A549 (cell line): ENCODE measurements at places on chromosomes 3 and 15.

DNA sequence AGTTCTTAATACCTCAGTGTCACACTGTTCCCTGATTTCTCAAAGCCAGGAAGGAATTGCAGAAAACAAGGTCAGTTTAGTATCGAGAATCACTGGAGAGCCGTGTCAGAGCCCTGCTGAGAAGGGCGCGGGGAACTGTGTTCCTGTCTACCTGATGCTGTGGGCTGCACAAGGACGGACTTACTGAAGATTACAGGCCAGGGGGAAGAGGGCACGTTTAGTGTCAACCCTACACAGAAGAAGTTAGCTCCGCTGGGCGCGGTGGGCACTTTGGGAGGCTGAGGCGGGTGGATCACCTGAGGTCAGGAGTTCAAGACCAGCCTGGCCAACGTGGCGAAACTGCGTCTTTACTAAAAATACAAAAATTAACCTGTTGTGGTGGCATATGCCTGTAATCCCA lies 104.1 kb downstream of the APBA2 start:
- no peak for DNase-seq

DNA sequence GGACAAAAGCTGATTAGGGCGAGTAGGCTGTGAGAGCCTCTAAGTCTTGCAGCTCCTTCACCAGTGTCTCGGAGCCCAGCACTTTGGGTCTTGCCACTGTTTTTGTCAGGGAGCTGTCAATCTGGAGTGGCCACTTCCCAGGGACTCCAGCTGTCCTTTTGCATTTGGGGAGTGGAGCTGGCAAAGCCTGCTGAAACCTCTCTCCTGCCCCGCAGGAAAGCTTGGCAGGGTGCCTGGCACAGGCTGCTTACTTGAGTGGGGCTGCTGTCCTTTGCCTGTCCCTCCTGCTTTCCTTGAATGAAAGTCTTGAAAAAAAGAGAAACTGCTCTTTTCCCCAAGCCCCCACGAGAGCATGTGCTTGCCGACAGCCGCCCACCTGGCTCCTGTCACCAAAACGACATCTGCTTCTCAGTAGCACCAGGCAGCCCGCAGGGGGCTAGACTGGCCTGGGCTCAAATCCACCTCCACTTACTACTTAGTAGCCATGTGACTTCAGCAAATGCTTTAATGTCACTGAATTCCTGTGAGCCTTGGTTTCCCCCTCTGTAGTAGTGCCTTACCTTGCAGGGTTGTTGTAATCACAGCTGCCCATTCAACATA lies 13.7 kb downstream of the USP13 start:
- DNase-seq, result no peak

GRCh38 chr3:66609660-66610561 lies 109.1 kb upstream of the LRIG1 start:
- no peak for DNase-seq

DNA sequence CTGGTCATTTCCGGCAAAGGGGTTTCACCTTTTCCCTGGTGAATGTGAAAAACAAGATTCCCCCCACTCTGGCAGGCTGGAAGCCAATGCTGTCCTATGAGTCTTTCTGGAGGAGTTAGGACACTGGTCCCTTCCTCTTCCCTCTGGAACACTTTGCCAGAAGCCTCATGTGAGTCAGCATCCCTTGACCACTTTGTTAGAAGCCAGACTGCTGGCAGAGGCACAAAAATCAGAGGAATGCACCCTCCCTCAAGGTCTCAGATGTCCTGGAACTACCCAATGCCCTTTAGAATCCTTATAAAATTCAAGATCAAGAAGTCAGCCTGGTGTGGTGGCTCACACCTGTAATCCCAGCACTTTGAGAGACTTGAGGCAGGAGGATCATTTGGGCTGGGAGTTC lies 26.6 kb downstream of the ITGB5 start:
- peak; percentile 70 for DNase-seq

DNA sequence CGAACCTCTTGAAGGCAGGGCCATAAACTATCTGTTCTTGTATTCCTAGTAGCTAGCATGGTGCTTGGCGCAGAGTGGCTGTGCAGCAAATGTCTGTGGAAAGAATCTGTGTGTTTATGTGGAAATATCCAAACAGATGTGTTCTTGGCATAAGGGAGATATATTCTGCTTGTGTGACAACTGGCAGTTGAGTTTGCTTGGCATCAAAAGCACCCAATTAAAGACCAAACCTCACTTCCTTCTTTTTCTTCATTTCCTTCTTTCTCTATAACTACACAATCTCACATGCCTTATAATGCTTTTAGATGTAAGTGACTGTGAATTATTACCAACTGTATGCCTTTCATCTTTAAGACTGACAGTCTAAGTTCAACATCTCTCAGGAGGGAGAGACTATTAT lies 296.5 kb downstream of the SLC9A9 start:
- no peak for DNase-seq

DNA sequence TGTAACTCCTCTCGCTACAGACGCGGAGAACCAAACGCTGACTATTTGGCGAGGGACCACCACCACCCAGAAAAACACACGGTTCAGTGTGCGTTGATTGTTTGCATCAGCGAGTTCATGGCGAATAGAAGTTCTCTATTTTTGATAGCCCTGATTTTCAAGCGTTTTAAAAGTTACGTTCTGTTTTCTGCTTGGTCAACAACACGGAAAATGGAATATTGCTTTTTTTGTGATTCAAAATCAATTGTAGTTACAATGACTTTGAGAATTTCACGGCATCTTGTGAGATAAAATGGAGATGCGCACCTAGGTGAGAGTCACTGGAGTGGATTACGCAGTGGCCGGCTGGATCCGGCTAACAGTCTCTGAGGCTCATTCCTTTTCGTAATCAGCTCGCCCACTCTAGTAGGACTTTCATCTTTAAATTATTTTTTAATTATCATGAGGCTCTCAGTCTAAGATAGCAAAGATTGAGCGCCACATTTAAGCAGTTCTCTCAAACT lies 54.8 kb downstream of the CCDC54 start:
- no peak for DNase-seq

GRCh38 chr3:173396191-173397041 lies 1.1 kb upstream of the NLGN1 start:
- no peak for DNase-seq

DNA sequence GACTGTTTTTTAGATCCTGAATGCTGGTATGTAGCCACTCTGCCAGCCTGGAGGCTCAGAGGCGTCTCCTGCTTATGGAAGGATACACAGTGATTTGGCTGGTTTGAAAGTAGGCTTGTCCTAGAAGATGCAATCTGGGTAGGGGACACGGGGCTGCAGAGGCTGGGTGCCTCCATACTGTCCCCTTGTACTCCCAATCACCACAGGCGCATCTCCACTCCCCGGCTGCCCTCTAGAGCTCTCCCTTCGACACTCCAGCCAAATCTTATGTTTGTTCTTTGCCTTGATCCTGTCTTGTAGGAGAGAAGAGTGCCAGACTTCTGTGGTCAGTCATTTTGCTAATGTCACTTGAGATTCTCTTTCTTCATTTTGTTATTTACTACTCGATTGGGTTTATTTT lies 168.8 kb upstream of the THRB start:
- DNase-seq, result no peak

GRCh38 chr3:42123012-42123581 lies 31.9 kb downstream of the TRAK1 start:
- no peak for DNase-seq

DNA sequence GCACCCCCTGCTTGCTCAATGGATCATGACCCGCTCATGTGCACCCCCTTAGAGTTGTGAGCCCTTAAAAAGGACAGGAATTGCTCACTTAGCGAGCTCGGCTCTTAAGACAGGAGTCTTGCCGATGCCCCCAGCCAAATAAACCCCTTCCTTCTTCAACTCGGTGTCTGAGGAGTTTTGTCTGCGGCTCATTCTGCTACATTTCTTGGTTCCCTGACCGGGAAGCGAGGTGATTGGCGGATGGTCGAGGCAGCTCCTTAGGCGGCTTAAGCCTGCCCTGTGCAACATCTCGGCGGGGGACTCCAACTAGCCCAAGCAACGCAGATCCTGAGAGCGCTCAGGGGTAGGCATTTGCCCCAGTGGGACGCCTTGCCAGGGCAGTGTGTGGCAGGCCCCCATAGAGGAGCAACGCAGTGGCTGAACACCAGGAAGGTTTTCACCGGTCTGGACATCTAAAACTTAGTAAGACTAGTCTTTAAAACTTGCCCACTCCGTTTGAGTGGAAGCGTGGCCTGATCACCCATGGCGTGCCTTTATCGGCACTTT lies 9.5 kb downstream of the SLCO2A1 start:
- DNase-seq, result no peak

DNA sequence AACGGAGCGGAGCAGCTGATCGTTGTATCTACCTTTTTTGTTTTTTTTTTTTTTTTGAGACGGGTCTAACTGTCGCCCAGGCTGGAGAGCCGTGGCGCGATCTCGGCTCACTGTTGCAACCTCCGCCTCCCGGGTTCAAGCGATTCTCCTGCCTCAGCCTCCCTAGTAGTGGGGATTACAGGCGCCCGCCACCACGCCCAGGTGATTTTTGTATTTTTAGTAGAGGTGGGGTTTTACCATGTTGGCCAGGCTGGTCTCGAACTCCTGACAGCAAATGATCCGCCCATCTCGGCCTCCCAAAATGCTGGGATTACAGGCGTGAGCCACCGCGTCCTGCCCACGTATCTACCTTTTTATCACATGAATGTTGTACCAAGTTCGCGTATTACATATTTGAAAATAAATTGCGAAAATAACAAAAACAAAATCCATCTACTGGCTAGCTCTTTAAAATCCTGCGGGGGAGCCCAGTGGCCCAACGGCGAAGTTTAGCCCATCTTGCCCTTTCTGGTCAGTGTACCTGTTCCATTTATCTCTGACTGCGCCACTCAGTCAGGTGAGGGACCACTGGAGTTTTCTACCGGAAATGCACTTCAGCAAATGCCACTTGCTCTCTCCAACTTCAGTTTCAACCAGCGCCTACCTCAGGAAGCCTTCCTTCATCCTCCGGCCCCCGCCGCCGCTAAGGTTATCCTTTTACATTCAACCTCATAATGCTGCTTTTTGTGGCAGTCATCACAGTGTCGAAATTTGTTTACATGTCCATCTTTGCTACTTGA lies 1.2 kb upstream of the EIF3J start:
- DNase-seq, result no peak

- no peak for DNase-seq
Observed at GRCh38 chr15:65334586-65335231, 30.2 kb downstream of the RNU5B-1 start.

DNA sequence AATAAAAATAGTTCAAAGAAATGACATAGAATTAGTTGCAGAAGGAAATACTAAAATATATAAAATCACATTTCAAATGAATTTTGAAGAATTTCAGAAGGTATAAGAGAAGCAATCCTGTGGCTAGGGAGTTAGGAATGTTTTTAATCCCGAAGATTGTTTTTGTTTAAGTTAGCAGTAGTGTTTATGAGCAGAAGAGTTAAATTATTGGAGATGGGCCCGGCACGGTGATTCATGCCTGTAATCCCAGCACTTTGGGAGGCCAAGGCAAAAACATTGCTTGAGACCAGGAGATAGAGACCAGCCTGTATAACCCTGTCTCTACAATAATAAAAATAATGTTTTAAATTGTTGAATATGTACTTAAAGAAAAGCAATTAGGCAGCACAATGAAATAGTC lies 432.5 kb downstream of the MFSD1 start:
- no peak for DNase-seq

GRCh38 chr3:100110162-100110561 lies 4.1 kb downstream of the FILIP1L start:
- DNase-seq, result no peak

GRCh38 chr3:87161417-87161816 lies 65.7 kb upstream of the CHMP2B start:
- DNase-seq, result no peak

GRCh38 chr3:125005222-125005621 lies 50.6 kb downstream of the HEG1 start:
- DNase-seq, result no peak

- no peak for DNase-seq
Observed at GRCh38 chr3:43871627-43872245, 181.0 kb downstream of the ABHD5 start.

- no peak for DNase-seq
Observed at GRCh38 chr3:196198771-196199753, 12.1 kb downstream of the ZDHHC19 start.

DNA sequence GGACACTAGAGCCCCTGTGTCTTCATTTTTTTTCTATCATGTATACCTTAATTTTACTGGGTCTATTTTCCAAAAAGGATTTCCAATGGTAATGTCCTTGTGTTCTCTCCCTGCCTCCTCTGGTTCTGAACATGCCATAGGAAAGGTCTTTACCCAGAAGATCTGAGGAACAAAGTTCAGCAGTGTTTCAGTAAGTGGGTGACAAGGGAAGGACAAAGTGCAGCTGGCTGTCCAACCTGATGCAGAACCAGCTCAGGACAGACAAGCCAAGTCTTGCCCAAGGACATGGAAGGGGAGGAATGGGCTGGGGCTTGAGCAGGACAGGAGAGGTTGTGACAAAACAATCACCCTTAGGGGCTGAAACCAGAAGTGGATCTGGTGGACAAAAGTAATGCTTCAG lies 61.2 kb upstream of the STRIT1 start:
- no peak for DNase-seq

DNA sequence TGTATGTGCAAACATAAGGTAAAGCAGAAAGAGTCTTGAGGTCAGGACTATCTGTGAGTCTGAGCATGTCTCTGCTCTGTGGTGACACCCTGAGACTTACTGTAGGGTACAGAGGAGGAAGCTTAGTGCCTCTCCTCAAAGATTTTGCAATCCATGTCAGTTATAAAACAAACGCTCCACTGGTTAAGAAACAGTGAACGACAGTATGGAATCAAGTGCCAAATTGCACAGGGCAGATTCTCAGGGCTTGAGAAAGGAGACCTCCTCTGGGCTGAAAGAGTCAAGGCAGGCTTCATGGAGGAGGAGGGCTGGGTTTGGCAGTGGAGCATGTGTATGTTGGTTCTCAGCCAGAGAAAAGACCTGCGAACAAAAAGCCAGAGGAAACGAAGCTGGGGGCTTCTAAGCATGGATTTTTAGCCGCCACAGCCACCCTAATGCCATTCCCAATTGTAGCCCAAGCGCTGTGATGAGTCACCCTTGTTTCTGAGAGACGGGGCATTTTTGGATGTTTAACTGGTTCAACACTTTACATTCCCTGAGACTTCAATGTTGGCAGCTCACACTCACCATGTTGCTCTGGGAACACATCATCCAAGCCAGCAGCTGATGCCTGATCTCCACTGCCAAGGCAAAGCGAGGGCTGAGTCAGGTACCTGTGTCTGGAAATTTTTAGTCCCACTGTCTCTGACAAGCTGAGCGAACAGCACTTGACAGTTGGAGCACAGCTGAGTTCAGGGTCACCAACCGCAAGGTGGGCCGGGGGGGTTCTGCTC lies 3.4 kb upstream of the DGKG start:
- DNase-seq, result no peak

- no peak for DNase-seq
Observed at GRCh38 chr3:48716508-48716981, 476 bp downstream of the IP6K2 start.

GRCh38 chr3:156209631-156210335 lies 89.4 kb downstream of the KCNAB1 start:
- DNase-seq, result no peak

DNA sequence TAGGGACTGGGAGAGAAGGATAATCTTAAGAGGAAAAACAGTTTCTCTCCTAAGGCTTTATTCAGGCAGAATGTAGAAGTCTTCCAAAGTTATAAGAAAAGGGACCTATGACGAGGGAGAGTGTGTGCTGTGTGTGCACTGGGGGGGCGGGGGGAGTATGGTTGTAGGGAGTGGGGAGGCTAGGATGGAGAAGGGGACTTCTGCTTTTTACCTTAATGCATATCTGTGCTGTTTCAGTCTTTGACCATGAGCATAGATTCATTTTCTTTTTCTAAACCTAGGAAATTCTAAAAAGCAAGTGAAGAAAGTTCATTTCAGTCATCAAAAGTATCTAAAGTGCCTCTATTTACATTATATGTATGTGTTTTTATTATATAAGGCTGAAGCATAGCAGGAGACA lies 52.6 kb upstream of the RASA2 start:
- no peak for DNase-seq
